ENCODE measurements at places on chromosomes 11 and 22. TPM values are rescaled to one million over a fixed set of nuclear protein-coding genes. Genes with fewer than 3 reads are reported as not detected.

FGF4 gene
- total RNA-seq = not detected

FKBP2 gene
- 37.1 TPM for total RNA-seq

OOSP2 gene
- total RNA-seq = not detected

TNNI2 gene
- 0.38 TPM for total RNA-seq

CYB5R2 gene
- 46.6 TPM for total RNA-seq

SLC22A6 gene
- not detected for total RNA-seq

CCDC87 gene
- total RNA-seq = 0.08 TPM

HIPK3 gene
- total RNA-seq = 26.6 TPM

HPX gene
- total RNA-seq = 2.1 TPM

OR10A2 gene
- total RNA-seq = not detected

OR4A16 gene
- total RNA-seq = not detected

CCDC116 gene
- total RNA-seq = 0.29 TPM

BLID gene
- total RNA-seq = not detected

ME3 gene
- 0.08 TPM for total RNA-seq

CPSF7 gene
- total RNA-seq = 80.2 TPM

NRXN2 gene
- total RNA-seq = 0.29 TPM
